Activated T-helper 1 cell treated with anti-CD3 and anti-CD28 coated beads, Interleukin-2, amount 50 U/mL, for 16 hours (primary cell): ENCODE measurements at places on chromosomes 3 and 15.

DNA sequence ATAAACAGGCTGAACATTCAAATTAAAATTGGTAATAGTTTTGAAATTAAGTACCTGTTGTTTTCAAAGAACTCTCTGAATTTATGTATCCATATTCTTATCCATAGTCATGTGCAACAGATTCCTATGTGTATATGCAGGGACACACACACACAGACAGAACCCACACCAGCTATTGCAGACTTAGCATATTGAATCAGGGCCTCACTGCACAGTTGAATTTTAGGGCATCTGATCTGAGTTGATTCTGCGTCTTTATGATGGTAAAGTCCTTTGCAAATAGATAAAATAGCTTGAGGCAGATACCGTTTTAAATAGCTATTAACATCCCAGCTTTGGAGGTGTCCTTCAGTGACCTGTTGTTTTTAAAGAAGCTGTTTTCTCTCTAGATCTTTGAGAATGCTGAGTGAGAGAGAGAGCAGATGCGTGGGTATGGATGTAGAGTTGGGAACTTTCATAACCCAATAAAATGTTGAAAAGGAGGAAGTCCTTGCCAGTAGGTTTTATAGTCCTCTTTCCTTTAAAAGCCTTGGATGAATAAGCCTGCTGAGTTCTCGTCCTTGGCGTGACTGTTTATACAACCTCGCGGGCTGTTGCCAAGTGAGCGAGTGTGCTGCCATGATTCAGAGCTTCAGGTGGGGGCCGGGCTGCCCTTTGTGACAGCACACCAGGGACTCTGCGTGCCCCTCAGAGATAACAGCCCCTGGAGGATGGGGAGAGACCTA is 18.3 kb downstream of the MYZAP start:
- DNase-seq = no peak

DNA sequence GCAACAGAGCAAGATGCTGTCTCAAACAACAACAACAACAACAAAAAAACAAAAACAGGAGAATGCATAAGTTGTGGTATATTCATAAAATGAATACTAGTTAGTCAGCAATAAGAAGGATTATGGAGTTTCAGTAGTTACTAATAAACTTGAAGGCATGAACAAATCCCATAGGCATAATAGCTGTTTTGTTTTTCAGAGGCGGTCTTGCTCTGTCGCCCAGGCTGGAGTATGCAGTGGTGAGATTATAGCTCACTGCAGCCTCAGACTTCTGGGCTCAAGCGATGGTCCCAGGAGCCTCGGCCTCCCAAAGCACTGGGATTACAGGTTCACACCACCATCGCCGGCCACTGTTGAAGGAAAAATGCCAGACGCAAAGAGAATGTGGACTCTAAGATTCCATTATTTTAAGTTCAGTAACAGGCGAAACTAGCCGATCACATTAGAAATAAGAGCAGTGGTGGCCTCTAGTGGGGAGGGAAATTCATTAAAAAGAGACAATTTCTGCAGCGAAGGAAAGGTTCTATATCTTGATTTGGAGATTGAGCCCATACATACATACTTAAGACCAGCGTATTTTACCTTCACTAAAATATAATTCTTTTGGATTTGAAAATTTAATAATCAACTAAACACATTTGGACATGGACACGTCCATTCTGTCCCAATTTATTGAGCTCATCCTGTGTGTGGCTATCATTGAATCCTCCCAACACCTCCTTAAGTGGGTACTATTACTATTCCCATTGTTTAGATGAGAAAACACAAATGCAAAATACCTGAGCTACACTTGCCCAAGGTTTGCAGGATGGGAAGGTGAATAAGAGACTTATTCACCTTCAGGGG is 27.4 kb upstream of the HDAC11 start:
- no peak for DNase-seq

- no peak for DNase-seq
Measured at GRCh38 chr15:30827625-30828303, 76.0 kb upstream of the FAN1 start.

- no peak for DNase-seq
Measured at GRCh38 chr3:17800232-17800631, 57.8 kb upstream of the TBC1D5 start.

- no peak for DNase-seq
Measured at GRCh38 chr3:189172668-189173419, 1.1 kb downstream of the TPRG1 start.
